ENCODE measurements at places on chromosomes 4 and X. TPM values are rescaled to one million over a fixed set of nuclear protein-coding genes. Genes with fewer than 3 reads are reported as not detected.

The POU4F2 gene
- not detected for total RNA-seq

DNA sequence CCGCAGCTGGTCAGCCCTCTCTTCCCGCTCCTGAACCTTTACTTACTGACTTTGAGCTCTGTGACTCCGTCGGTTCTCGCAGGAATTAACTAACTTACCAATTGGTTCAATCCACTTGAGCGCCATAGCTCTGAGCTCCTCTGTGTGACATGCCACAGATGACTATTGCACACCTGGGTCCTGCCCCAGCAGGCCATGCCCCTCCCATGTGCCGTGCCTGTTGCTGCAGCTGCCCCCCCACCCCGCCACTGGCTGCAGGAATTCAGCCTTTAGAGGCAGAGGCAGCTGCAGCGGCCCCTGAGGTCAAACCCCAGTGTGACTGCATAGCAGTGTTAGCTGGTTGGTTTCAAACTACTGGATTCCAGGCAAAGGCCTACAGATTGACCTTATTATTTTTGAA, 70.6 kb downstream of the MTMR1 start:
- no peak for DNase-seq

DNA sequence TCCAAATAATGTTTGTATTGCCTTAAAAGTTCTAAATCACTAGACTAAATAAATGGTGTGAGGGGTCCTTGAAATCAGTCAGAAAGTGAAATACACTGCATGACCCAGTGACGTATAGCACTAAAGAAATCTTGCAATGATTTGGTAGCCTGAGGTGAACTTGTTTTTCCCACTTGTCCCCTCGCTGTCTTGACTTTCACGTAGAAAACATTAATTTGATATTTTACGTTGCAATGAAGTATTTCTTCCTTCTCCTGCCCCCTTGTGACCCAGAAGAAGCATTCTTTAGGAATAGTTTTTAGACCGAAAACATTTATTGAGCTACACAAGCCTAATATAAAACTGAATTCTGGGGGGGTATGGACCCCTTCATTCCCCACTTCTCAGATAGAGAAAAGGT, 3.7 kb downstream of the KLB start:
- no peak for DNase-seq

DNA sequence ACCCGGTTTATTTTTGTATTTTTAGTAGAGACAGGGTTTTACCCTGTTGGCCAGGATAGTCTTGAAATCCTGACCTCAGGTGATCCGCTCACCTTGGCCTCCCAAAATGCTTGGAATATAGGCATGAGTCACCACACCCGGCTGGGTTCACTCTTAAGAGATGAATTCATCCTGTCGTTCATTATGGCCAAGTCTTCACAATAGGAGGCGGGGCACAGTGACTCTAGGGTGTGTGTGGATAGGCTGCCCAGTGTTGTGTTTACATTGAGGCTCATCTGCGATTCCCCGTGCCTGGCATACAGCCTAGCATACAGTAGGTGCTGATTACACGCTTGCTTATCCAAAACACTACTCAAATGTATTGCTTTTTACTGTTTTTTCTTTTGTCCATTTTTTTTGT, 41.3 kb upstream of the IGFBP7 start:
- DNase-seq = no peak
